NCI-H1417 (cell line): ENCODE measurements at places on chromosomes 7 and 10.

DNA sequence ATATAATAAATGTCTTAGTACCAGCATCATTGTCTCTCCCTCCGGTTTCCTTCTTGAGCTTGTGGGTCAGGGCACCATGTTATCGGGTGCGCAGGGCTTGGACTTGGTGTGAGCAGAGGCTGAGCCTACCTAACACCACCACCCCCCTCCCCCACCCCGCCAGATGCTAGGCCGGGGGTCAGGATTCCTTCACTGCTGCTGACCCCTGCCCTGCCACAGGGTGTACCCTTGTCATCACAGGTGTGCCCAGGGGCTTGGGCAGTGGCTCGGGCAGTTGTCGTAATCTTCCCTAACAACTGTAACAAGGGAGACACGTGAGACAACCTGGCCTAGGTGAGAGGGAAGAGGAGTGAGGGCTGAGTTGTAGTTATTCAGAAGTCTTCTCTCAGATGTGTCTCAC is 12.6 kb upstream of the NFKB2 start:
- DNase-seq, result no peak

DNA sequence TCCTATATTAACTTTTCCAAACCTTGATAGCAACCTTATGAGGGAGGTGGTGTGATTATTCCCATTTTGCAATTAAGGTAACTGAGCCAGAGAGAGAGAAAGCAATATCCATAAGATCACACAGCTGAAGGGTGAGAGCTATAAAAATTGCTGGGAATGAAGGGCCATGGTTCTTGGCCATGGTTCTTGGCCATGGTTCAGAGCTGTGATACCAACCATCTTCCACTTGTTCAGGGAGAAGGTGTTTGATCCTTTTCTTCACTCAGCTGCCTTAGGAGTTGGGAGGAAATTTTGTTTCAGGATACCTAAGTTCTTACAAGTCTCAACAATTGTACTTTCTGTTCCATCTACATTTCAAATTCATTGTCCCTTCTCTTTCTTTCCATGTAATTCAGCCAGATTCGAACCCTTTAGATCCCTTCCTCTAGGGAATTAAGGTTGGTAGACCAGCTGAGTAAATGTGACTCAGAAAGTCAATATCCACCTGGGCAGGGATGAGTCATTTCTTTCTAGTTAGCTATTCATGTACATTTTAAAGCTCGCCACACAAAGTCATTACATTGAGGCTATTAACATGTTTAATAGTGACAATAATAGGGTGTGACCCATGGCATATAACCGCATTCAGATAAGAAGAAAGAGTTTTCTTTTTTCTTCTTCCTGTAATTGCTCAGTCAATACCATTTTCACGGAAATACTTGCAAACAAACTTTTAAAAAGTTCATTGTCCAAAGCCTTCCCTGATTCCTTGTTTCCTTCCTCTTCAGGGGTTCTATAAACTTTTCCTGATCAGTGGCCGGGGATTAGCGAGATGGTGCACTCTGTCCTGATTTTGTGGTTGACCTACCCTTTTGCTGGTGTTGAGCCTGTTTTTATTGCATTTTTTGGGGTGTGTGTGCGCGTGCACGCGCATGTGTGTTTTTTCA is 143.4 kb downstream of the TCF7L2 start:
- peak; percentile 8 for DNase-seq

GRCh38 chr7:5388905-5389433 is 34.7 kb downstream of the TNRC18 start:
- DNase-seq, result no peak

DNA sequence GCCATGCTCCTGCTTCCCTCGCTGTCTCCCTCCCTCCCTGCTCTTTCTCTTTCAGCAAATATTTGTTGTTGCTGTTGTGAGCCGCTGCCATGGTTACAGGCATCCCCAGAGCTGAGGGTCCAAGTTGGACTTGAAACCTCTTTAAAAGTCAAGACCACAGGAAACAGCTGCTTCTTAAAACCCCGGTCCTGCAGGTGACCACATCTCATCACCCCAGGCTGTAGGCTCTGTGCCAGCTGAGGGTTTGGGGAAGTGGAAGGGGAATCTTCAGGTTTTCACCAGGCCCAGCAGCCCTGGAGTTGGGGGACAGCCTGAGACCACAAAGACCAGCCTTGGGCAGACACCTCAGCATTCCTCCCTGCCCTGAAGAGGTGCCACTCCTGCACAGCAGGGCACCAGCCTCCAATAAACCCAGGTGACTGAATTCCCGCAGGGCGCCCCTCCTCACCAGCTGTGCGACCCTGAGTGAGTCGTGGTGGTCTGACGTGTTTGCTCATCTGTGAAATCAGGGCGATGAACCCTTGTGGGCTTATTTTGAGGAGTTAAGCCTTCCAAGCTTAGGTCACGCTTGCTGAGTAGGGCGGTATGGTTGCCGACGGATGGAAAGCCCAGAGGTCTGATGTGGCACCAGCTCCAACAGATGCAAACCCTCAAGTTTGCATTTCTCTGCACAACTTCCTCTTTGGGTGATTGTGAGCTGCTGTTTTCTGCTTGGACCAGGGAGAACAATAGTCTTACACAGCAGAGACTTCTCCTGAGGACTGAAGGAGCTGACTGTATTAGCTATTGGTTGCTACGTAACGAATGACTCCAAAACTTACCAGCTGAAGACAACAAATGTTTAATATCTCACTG is 24.8 kb downstream of the NPTX2 start:
- no peak for DNase-seq

DNA sequence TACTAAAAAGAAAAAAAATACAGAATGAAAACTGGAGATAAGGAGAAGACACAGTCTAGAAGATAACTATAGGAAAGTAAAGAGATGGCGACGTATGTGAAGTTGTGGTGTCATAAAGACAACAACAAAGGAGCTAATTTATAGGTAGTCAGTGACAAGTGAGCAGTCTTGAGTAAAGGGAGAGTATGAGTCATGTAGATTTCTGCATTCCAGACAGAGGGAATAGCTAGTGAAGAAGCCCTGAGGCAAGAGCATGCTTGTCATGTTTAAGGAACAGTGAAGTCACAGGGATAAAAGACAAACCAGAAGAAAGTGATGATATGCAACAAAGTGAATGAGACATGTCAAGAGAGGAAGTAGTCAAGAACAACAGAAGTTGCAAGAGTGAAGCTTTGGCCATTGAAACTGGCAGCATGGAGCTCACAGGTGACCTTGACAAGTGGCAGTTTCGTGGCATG is 2.3 kb upstream of the MIOS start:
- DNase-seq, result peak; percentile 29

DNA sequence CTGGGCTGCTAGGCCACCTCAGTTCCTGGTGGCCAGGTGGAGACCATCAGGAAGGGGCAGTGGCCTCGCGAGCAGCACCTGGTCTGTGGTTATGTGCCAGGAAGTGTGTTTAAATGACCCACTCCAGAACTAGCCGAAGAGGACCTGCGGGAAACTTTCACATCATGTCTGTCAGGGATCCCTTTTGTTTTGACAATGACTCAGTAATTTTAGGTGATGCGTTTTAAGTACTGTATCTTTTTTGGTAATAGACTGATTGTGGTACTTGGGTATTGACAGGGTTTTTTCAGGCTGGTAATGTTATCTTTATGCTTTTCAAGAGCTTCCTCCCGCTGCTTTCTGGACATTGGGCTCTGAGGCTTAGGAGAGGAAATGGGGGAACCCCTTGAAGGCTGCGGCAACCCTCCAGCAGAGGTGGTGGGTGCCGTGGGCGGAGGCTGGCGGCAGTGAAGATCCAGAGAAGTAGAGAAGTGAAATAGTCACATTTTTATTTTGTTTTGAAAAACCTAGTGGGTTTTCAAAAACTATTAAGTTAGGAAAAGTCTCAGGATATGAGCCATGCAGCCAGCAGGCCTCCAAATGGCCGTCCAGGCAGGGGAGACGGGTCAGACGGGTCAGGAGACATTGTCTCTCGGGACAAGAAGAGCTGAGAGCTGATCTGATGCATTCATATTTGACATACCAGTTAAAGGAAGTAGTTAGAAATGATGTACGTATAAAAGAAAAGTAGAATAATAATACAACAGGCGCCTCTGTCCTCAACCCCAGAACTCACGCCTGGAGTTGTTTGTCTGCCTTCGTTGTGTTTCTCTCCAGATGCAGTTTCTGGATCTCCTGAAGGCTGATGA is 27.7 kb downstream of the PPP2R2D start:
- no peak for DNase-seq

GRCh38 chr10:93065675-93066543 is 5.3 kb downstream of the CYP26C1 start:
- DNase-seq, result no peak

DNA sequence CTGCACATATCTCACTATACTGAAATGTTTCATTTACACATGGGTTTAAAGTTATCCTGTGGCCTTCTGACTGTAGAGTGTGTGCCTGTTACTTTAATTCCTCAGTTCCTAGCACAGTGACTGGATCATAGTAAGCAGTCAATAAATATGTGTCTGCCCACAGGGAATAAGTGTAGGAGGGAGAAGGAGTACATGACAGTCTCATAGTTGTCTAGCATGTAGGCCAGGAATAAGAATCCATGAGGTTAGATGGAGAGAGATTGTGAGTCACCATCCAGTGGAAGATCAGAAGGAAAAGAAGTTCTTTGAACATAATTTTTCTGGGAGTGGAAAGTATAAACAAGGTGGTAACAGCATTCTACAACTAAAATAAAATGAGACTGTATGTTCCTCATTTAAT is 36.6 kb upstream of the SEMA3A start:
- DNase-seq, result no peak

- DNase-seq, result peak; percentile 97
Measured at GRCh38 chr7:1555813-1556543, at the start of gene TMEM184A. Gene TMEM184A (minus strand): TSS chr7:1556205. CDS start chr7:1555484, 721 bp downstream.

DNA sequence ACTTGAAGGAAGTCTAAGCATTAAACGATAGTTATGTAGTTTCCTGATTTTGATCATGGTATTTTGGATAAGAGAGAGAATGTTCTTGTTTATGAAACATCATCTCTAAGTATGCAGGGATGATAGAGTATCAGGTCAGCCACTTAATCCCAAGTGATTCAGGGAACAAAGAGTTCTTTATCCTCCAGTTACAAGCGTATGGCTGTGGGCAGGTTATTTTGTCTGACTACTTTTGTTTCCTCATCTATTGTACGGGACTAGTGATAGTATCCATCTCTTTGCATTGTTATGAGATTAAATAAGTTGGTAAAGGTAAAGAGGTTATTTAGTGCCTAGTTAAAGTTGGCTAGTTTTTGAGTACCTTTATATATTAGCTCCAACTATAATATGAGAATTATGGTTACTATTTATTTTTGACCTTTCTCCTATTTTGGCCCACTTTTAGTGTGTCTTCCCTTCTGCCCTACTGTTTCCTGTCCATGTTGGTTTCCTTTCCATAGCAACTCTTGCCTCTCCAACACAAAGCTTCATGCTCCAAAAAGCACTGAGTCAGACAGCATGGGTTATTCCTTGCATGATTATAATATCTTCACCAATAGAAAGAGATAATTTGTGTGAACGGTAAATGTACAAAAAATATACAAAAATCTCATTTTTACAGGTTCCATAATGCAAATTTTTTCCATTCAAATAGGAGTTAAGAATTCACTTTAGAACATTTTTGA is 65.4 kb downstream of the SP8 start:
- no peak for DNase-seq

DNA sequence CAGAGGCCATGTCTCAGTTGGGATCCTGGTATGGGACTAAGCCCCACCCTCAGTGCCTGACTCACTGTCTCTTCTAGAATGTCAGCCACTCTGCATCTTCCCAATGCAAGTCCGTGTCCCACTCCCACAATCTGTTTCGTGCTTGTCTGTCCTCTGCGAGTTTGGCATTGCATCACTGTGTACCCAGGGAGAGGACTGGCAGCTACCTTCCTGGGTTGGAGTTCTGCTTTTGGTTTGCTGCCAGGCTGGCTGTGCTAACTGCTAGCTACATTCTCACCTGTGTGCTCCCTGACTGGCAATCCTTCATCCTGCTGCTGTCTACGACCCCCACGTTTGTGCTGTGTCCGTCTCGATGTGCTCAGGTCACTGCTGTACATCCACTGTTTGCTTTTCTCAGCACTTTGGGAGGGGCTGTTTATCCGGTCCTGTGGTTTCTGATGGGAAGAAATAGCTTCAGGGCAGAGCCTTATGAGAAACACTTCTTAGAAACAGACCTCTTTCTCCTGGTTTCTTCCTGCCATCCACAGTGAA is 56.0 kb upstream of the GLI3 start:
- DNase-seq, result no peak

- no peak for DNase-seq
Measured at GRCh38 chr7:121449329-121449728, 53.2 kb upstream of the FAM3C start.

DNA sequence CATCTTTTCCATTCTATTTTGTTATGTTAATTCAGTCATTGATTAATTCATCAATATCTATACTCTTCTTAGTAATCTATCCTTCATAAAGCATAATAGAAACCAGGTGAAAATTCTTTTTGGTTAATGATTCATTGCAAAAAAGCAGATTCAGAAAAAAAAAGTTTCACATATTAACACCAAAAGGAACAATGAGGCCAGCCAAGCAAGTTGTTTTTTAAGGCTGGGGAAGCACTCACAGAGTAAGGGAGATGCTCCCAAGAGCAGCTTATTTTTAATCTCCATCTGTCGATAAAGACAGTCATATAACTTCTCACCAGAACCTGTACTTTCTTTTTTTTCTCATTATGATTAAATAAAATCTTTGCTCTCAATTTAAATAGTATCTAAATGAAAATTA is 95.8 kb downstream of the CACNA2D1 start:
- no peak for DNase-seq

DNA sequence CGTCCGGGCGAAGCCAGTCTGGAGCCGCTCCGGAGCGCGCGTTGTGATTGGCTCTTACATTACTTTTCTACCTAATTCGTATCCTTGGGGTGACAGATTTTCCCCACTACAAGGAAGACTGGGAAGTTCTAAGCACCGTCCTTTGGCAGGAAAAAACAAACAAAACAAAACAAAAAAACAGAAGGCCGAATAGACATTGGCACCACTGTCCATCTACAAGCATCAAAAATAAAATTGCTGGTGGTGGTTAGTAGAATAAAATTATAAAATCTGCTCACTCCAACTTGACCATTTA is 651 bp upstream of the SKAP2 start:
- no peak for DNase-seq

DNA sequence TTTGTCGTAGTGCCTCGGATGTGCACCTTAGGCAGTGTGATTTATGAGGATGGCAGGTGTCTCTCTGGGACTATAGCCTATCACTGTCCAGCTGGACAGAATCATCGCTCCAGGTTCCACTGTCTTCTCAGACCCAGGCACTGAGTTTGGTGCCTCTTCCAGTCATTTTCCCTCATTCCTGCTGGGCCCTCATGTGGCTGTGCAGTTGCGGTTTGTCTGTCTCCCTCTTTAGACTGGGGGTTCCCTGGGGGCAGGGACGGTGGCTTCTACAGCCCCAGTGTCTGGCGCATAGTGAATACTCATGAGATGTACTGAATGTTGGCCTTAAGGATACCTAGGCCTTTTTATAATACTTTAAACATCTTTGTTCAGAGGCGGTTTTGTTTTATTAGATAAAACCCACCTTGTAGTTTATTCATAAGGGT is 28.9 kb downstream of the CCM2 start:
- DNase-seq, result no peak
